ENCODE measurements at places on chromosomes 2 and 18. TPM values are rescaled to one million over a fixed set of nuclear protein-coding genes. Genes with fewer than 3 reads are reported as not detected.

DNA sequence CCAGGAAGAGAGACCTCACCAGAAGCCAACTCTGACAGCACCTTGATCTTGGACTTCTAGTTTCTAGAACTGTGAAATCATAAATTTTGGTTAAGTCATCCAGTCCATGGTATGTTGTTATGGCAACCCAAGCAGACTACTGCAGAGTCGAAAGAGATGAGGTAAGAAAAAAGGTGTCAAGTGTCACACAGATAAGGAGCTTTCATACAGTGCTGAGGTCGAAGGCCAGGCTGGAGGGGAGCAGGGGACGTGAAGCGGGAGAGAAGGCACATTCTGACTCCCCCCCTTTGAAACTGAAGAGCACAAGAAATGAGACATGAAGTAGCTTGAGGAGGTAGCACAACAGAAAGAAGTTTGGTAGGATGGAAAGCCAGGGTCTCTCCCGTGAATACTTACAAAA lies 110.4 kb downstream of the ALK start:
- no peak for DNase-seq

DNA sequence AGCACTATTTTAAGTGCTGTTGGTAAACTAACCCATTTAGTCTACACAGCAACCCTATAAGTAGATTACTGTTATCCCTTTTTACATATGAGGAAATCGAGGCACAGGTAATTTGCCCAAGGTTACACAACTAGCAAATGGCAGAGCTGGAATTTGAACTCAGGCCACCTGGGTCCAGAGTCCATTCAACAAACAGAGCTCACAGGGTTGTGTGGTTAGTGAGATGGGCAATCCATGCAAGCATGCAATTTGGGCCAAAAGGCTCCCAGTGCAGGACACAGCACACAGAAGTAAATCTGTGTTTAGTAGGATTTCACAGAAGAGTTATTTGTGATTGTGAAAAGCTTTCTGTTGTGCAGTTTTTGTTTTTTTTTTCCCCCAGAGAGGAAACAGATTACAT lies 187.8 kb upstream of the MSH6 start:
- DNase-seq = no peak

- DNase-seq = no peak
Measured at GRCh38 chr2:11241412-11242203, 86.3 kb downstream of the SLC66A3 start.

DNA sequence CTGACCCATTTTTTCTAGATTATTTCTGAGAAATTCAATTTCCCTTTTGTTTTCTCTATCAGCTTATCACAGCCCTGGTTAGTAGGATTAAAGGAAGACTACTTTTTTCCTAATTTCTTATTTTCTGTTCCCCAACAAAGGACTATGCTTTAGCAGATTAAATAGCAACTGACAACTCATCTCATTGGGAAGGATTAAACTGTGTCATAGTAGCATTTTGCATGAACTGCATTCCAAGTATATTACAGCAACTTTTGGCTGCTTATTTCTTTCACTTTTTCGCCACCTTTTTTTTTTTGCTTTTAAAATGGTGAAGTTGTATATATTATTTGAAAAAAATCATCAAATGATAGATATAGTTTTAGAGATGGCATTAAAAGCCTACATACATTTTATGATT lies 570.3 kb downstream of the FBXO15 start:
- no peak for DNase-seq

- no peak for DNase-seq
Measured at GRCh38 chr2:714005-714741, 37.0 kb upstream of the TMEM18 start.

The ST3GAL5 gene
- total RNA-seq = 72.4 TPM

- DNase-seq = no peak
Measured at GRCh38 chr2:18067588-18068384, 189.3 kb downstream of the KCNS3 start.

DNA sequence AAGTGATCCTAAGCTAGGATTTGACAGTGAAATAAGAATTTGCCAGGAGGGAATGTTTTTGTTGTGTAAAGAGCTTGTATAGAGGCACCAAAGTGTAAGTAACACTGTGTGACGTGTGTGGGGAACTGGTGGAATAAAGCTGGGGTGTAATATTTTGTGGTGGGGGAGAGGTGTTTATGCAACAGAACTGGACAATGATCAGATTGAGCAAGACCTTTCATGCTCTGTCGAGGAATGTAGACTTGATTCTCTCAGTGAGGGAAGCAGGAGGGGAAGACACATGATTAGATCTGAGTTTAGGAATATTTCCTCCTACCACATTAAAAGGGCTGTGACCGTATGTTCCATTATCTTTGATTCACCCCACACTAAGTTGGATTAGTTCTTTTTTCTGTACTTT lies 43.6 kb downstream of the EFEMP1 start:
- DNase-seq = no peak

DNA sequence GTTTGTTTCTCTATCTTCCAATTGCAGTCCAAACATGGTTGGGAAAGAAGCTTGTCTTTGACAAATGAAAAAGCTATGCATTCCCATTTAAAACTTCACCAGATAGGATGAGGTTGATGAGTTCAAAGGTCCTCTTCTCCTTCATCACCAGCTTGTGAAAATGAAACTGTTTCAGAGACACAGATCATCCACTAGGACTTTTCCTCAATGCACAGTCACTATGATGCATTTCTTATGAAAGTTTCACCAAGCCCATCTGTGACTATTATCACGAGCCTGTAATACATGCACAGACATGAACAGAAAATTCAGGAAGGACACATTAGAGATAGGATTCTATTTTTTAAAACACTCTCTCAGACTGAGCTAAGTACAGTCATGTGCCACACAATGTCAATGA lies 644.4 kb downstream of the PLCL1 start:
- DNase-seq = no peak

GRCh38 chr2:47218899-47219525 lies 63.9 kb upstream of the STPG4 start:
- no peak for DNase-seq

- no peak for DNase-seq
Measured at GRCh38 chr18:68220458-68220857, 494.4 kb downstream of the TMX3 start.

The SPP2 gene
- not detected for total RNA-seq

The LRP1B gene
- not detected for total RNA-seq

DNA sequence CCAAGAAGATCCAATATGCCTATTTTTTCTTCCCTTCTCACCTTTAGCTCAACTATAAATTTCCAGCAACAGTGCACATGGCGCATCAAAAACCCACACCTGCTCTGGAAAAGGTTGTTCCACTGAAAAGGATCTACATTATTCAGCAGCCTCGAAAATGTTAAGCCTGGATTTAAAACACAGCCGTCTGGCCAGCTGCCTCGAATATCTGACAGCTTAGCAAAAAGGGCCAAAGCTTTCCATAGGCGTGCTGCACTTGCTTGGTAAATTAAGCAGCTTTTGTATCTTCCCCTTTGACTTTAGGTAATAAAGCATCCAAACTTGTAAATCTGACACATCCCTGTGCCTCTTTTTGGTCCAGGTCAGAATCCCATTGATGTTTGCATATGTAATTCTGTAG lies 20.5 kb downstream of the DAPL1 start:
- DNase-seq = no peak

DNA sequence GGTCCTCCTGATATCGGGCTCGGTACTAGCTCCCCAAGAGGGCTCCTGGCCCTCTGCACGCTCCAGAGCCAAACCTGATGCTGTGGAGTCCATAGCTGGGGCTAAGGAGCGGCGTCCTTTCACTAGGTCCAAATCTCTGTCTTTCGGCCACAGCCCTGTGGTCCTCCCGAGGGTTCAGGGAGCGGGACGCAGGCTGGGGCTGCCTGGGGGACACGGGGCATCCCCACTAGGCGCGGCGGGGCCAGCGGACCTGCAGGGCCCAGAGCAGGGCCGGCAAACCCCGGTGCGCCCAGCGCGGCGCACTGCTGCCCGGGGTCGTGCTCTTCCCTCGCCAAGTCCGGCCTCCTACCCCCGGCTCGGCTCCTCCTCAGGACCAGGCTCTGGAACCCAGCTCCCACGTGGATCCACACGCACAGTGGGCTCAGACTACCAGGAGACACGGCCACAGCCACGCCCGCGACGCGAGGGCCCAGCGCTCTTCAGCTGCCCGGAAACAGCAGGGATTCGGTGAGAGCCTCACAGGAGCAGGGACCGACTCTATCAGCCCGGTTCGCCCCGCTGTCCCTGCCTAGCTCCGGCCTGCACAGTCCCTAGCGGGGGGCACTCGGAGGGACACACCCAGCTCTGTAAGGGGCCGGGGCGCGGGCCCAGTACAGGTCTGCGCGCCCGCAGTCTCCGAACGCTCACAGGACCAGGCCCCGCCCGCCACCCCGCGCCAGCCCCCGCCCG lies 593 bp downstream of the ZNF514 start:
- DNase-seq = no peak

The CREG2 gene
- total RNA-seq = not detected

GRCh38 chr2:227826563-227826962 lies 12.9 kb downstream of the CCL20 start:
- no peak for DNase-seq

DNA sequence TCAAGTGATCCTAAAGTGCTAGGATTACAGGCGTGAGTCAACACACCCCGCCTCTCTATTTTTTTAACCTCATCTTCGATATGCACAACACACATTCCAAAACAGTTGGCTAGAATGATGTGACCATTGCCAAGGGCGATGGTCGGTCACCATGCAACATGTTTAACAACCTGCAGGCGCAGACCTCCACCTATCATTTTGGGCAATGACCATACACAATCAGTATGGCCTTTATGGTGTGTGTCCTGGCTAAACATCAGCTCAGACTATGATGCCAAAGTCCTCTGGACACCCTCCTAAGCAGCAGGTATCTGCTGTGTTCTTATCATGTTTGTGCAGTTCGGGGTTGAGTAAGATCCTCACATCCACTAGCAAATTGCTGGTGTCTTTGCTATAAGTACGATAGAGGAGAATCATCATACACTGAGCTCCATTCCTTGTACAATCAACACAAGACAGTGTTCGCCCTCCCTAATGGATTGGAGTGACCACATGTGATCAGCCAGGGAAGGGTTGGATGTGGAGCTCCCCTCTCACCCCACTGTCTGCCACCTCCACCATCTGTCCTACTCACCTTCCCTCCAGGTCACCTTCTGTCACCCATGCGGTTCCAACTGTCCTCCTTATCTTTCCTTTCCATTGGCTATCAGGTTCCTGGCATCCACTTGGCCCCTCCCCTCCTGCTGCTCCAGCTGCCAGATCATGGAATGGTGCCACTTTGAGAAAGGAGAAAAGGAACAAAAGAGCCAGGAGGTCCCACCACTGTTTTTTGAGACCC lies 7.9 kb upstream of the RNF152 start:
- DNase-seq = no peak

DNA sequence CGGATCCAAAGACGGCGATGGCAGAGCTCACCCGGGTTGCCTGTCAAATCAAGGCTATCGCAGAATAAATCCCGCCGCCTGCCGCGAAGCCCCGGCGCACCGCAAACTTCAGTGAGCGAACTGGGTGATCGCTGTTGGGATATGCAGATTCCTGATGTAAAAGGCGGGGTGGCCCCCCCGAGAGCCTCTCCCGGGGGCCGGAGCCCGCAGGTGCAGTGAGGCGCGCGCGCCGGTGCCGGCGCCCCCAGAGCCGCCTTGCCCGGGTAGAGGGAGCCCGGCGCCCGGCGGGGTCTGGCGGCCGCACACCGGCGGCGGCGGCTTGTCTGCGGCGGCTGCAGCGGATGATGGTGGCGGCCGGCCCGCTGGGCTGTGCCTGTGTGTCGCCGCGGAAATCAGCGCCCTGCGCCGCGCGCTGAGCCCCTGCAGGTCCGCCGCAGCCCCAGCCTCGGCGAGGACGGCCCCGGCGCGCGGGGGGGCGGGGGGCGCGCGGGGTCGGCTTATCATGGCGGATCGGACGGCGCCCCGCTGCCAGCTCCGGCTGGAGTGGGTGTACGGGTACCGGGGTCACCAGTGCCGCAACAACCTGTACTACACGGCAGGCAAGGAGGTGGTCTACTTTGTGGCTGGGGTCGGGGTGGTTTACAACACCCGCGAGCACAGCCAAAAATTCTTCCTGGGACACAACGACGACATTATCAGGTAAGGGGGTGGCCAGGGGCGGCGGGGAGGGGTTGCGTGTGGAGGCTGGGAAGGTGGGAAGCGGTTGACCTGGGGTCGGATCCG lies 1.3 kb downstream of the EML6 start:
- peak; percentile 32 for DNase-seq

GRCh38 chr2:156192468-156192867 lies 140.1 kb downstream of the NR4A2 start:
- peak; percentile 37 for DNase-seq

The EIPR1 gene
- 28.8 TPM for total RNA-seq

DNA sequence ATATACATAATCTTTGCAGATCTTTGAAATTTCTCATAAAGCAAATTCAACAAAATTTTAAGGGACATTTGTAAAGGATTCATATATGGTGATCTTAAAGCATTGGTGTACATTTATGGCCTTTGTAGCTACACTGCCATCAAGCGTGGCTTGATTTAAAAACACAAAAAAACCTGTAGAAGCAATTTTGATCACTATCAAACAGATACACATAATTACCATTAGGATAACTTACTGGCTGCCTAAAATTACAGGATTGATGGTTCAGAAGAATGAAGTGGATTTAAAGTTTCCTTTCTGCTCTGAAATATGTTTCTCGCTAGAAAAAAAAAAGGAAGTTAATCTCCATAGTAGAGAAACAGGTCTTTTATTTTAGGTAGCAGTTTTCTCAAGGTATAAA lies 31.4 kb downstream of the MAPRE2 start:
- DNase-seq = no peak

DNA sequence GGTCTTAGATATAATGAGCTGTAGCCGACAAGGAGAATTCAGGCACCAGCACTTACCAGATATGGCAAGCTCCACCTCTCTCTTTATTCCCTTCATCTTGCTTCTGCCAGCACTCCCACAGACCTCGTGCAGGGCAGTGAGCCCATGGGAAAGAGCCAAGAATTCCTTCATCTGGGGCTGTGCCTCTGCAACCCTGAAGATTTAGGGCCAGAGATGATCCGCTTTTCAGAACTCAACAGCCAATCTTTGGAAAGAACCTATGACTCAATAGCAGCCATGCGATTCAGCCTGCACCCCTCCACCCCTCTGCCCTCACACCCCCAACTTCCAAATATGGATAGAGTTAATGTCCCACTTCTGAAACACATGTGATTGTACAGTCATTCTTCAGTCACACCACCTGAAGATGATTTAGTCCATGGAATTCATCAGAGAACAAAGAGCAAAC lies 533.7 kb upstream of the TNP1 start:
- DNase-seq = no peak

DNA sequence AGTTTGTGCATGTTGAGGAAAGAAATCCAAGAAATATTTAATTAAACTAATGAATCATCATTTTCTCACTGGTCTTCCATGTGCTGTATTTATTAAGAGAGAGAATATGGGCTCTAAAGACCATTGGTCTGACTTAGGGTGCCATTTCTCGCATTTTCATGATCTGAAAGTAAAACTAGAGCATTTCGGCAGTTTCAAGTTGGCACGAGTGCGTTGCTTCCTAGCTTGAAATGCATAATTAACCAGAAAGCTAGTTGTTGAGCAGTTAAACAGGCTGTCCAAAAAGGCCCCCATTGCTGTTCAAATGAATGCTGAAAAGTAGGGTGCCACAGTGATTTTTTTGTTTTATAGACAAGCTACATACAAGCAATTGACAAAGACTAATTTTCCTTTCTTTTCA lies 47.4 kb downstream of the SLC8A1 start:
- no peak for DNase-seq

The CHRNA1 gene
- total RNA-seq = not detected

The HNMT gene
- 1.1 TPM for total RNA-seq
